H4 (cell line): ENCODE measurements at places on chromosomes 12 and 14. TPM values are rescaled to one million over a fixed set of nuclear protein-coding genes. Genes with fewer than 3 reads are reported as not detected.

The LMO3 gene
- total RNA-seq = 0.27 and 2.9 TPM in 2 replicates

The JAG2 gene
- 0.48 TPM in 1 of 2 replicates, not detected in the other for total RNA-seq

The C12orf56 gene
- not detected in 2 replicates for total RNA-seq

The STXBP6 gene
- total RNA-seq = 22.3 and 22.8 TPM in 2 replicates

The PPP2R3C gene
- 21.2 and 27.9 TPM in 2 replicates for total RNA-seq

The KNTC1 gene
- total RNA-seq = 17.9 and 31.4 TPM in 2 replicates

The REP15 gene
- 0.25 TPM in 1 of 2 replicates, not detected in the other for total RNA-seq

The KCNH3 gene
- 0.70 and 1.6 TPM in 2 replicates for total RNA-seq

The GARIN6 gene
- total RNA-seq = not detected in 2 replicates

The FGFR1OP2 gene
- 23.4 and 31.3 TPM in 2 replicates for total RNA-seq

The MYF6 gene
- total RNA-seq = not detected in 2 replicates

The CDK17 gene
- total RNA-seq = 25.4 and 26.9 TPM in 2 replicates

The CARMIL3 gene
- 0.14 TPM in 1 of 2 replicates, not detected in the other for total RNA-seq

The PAPLN gene
- not detected in 2 replicates for total RNA-seq

The CLEC1A gene
- total RNA-seq = 0.50 and 1.4 TPM in 2 replicates

The STON2 gene
- total RNA-seq = 6.3 and 6.9 TPM in 2 replicates

The HOXC12 gene
- total RNA-seq = not detected in 2 replicates

The LRRC9 gene
- not detected in 2 replicates for total RNA-seq

The PCK2 gene
- 14.3 and 16.0 TPM in 2 replicates for total RNA-seq

The KRT6C gene
- total RNA-seq = not detected in 2 replicates

The KLRF1 gene
- total RNA-seq = 0.49 and 0.75 TPM in 2 replicates

The WIF1 gene
- not detected in 2 replicates for total RNA-seq

The TCL1A gene
- total RNA-seq = not detected in 2 replicates

The PRKD1 gene
- 4.1 and 4.4 TPM in 2 replicates for total RNA-seq

The RABGGTA gene
- 15.1 and 18.9 TPM in 2 replicates for total RNA-seq

The SPPL3 gene
- total RNA-seq = 4.0 and 4.7 TPM in 2 replicates

The ACVRL1 gene
- 4.1 and 4.8 TPM in 2 replicates for total RNA-seq

The GLS2 gene
- not detected in 2 replicates for total RNA-seq

The PITPNM2 gene
- total RNA-seq = 2.0 and 3.3 TPM in 2 replicates

The GPX2 gene
- not detected in 2 replicates for total RNA-seq

The ATXN7L3B gene
- total RNA-seq = 21.1 and 21.4 TPM in 2 replicates

The KRT7 gene
- total RNA-seq = 0.29 and 1.7 TPM in 2 replicates

The PAX9 gene
- total RNA-seq = 4.6 and 5.2 TPM in 2 replicates

The HHIPL1 gene
- total RNA-seq = 0.02 and 0.14 TPM in 2 replicates

The CLEC6A gene
- total RNA-seq = not detected in 2 replicates

The WNT5B gene
- total RNA-seq = 3.8 and 6.4 TPM in 2 replicates

The CLEC1B gene
- not detected in 2 replicates for total RNA-seq

The SOAT2 gene
- 0.06 TPM in 1 of 2 replicates, not detected in the other for total RNA-seq

The LRTM2 gene
- not detected in 2 replicates for total RNA-seq

The TMEM132D gene
- total RNA-seq = not detected in 2 replicates

The BATF gene
- total RNA-seq = not detected in 2 replicates

The OR4L1 gene
- not detected in 2 replicates for total RNA-seq

The PMEL gene
- total RNA-seq = 0.43 and 0.87 TPM in 2 replicates

The OR10A7 gene
- total RNA-seq = not detected in 2 replicates
